CD4-positive, alpha-beta T cell treated with Interleukin-21 for 1 hour (primary cell): ENCODE measurements at places on chromosomes 16 and 17.
A peak's percentile ranks its signal among the peaks of the same experiment; 100 is the strongest.

DNA sequence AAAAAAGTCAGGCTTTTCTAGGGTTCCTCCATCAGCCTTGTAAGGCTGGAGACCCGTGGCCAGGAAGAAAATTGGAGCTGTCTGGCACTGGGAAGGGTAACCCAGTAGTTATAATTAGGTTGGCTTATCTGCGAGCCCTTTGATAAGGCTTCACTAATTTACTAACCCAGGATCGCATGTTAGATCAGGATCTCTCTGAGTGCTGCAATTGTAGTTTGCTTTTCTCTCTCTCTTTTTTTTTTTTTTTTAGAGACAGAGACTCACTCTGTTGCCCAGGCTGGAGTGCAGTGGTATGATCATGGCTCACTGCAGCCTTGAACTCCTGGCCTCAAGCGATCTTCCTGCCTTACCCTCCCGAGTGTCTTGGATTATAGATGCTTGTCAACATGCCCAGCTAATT, 17.0 kb downstream of the ABCC1 start:
- no peak for DNase-seq

GRCh38 chr16:84040823-84041820, 1.5 kb downstream of the SLC38A8 start:
- no peak for DNase-seq

GRCh38 chr16:54110016-54110981, 176.3 kb downstream of the IRX3 start:
- no peak for DNase-seq

- DNase-seq: peak; percentile 6
Observed at GRCh38 chr17:48995974-48996721, 1.0 kb upstream of the IGF2BP1 start.

DNA sequence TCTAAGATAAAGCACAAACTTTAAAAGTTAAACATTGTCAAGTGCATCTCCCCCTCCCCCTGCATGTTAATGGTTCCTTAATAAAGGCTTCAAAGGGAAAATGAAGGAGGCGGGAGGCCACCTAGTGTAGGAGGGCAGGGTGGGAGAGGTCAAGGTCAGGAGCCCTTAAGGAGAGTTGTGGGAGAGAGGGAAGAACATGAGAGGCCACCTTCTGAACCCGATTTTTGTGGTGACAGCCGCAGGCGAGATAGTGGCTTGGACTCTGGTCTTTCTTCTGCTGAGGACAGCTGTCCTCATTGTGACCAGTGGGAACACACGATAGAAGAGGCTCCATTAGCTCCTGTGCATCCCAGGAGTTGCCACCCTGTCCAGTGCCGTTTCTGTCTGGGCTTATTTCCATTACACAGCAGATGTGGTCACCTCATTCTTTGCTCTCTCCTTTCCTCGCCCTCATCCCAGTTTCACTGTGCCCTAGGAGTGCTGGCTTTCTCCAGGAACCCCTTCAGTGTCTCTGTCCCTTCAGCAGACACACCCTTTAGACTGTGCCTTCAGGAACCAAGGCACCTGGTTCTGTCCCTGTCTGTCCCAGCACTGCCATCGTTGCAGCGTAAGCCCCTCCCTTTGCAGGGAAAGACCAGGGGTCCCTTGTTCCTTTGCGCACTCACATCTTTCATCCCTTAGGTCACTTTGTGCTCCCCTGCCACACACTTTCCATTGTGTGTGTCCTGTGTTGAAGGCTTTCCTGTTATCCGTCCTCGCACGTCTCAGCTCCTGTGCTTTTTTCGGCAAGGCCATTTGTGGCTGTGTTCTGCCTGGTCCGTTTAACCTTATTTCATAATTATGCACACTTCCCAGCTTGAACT, 7.5 kb downstream of the SEC14L1 start:
- no peak for DNase-seq

- no peak for DNase-seq
Observed at GRCh38 chr16:55323637-55324271, at the start of gene IRX6. Gene IRX6 (plus strand): TSS chr16:55324203. CDS start chr16:55325092, 889 bp downstream.

DNA sequence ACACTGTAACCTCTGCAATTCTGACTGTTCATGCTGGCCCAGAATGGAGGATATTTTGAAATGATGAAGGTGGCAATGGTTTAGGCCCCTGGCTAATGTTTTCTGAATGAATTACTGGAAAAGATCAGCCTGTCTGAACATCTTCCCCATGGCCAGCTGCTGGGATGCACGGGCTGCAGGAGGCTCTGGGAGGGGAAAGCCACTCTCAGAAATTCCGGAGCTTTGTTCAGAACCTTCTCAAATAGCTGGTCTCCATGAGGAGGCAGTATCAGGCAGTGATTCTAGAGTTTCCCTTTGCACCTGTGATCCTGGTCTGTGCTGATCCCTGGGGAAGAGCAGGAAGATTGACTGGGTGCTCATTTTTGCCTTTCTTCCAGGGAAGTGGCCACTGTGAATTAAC, 5.0 kb downstream of the SLC6A2 start:
- no peak for DNase-seq

DNA sequence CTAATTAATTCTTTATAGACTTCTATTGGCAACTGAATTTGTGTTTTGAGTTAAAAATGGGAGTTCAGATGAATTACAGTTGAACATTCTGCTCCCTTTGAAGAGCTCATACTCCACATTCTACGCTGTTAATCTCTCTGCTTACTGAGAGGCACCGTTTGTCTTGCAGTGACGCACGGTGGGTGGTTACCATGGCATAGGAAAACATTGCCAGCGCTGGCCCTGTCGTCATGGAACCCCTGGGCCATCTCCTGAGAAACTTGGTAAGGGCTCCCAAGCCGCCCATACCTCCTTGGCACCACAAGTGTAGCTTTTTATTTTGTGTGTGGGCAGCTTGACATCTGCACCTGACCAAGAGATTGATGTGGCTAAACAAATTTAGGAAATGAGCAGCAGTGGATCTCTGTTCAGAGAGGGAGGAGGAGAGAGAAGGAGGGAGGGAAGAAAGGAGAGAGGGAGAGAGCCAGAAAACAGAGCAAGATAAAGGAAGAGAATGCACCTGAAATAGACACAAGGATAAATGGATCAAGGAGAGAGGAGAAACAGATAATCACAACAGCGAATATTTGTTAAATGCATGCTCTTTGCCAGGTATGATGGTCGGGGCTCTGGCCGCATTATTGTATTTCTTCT, 398.5 kb downstream of the HAPSTR1 start:
- no peak for DNase-seq

DNA sequence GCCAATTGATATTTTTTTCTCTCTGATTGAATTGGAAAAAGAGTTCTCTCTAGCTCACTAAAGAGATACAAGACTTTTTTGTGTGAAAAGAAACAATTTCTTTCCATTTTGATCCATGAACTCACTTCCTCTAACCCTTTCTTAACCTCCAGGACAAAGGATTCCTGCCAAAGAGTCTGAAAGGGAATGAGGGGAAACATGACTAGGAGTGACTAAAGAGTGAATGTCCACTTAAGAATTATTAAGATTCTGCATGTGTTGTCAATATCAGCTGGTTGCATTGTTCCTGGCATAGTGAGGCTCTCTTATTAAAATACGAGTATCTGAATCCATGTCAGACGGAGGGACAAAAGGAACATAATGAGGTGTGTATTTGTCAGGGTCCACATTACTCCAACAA, 344.7 kb downstream of the GRIN2A start:
- DNase-seq: no peak

DNA sequence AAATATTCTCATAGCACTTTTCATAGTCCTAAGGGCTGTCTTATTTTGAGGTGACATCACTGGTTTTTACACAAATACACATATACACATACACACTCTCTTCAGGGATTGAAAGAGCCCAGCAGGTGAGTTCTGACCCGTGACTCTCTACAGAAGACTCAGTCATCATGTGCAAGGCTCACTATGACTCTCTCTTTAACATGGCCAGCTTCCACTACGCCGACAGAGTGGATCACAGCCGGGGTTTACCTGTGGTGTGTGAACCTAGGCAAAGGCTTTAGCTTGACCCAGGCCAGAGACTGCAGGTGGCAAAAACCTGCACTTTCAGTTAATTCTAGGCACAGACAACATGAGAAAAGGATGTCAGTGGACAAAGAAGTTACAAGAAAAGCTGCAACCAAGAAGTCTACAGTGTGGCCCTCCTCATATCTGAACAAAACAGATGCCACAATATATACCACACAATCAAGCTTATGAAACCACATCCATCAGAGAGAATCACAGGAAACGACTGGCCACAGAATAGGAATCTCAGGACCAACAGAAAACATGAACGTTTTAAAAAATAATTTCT, 56.5 kb downstream of the CYTH1 start:
- DNase-seq: peak; percentile 54

DNA sequence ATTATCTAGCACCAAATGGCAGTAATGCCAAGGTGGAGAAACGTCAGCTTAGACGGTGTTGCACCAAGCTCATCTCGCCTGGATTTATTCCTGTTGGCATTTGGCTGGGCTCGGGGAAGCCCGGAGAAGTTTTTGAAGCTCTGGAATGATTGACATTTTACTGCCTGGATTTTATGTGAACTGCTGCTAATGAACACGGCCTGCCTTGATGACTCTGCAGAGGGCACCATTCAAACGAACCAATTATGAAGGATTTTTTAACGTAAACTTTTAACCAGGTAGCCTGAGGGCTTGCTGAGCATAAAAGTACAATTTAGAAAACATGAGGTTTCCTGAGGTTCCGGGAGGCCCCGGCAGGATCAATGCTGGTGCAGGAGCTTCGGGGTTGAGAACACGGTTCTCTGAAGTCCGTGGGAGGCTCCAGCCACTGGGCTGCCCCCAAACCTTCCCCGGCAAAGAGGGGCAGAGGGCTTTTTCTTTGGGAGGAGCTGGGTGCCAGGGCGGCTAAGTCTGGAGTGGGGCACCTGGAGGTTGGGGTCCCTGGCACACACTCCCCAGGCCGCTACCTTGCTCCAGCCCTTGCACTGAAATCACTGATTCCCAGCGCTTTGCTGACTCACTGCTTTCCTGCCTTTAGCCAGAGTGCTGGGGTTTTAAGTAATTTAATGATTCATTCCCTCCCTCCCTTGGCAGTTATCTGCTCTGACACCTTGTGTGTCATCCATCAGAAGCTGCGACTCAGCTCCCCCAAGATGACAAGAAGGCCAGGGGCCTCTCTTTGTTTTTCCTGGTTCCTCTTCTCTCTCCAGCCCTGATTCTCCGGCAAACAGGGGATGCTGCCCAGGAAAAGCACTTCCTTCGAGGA, 161.2 kb upstream of the IRX3 start:
- DNase-seq: no peak

GRCh38 chr17:51951741-51952140, 206.8 kb downstream of the CA10 start:
- DNase-seq: no peak

DNA sequence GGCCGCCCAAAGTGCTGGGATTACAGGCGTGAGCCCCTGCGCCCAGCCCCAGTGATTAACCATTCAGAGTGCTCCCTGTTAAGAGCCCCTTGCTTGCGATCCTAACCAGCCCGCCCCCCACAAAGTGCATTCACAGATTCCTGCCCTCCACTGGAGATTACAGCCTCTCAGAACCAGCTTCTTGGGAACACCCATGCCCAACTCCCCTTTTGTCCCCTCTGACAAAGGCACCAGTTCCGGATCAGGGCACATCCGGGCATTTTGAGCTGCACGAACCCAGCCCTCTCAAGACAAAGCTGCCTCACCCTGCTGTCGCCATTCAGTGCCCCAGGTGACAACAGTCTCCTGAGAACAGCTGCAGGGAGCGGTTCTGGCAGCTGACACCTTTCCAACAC, 848 bp upstream of the KRT19 start:
- no peak for DNase-seq

GRCh38 chr17:21072745-21073197, 30.0 kb upstream of the USP22 start:
- DNase-seq: no peak

GRCh38 chr17:77701996-77702395, 256.5 kb upstream of the TNRC6C start:
- DNase-seq: no peak

DNA sequence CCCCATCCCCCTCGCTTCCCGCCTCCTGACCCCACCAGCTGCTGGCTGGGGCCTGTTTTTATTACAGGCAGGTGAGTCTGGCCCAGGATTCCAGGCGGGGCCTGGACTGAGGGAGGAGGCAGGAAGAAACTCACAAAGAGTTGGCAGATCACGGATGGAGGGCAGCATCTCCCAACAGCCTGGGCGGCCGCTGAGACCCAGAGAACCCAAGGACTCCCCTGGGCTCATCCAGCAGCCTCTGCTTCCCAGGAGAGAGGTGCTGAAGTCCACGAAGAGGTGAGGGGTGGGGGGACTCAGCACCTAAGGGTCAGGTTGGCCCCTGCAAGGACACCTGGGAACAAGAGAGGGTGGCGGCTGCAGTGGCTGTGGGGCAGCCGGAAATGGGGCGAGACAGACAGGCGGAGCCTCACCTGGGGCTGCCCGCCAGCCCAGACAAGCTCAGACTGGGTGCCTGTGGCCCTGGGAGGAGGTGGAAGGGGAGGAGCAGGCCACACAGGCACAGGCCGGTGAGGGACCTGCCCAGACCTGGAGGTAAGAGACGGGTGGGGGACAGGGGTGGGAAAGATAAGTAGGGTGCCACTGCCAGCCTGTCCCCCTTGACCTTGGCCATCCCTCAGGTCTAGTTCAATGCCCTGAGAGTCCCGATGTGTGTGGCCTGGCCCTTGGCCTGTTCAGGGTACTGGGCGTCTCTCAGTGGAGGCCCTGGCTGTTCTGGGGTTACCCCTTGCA, 8.7 kb upstream of the ADGRG1 start:
- no peak for DNase-seq

GRCh38 chr16:89808475-89808874, 8.0 kb downstream of the FANCA start:
- DNase-seq: no peak

DNA sequence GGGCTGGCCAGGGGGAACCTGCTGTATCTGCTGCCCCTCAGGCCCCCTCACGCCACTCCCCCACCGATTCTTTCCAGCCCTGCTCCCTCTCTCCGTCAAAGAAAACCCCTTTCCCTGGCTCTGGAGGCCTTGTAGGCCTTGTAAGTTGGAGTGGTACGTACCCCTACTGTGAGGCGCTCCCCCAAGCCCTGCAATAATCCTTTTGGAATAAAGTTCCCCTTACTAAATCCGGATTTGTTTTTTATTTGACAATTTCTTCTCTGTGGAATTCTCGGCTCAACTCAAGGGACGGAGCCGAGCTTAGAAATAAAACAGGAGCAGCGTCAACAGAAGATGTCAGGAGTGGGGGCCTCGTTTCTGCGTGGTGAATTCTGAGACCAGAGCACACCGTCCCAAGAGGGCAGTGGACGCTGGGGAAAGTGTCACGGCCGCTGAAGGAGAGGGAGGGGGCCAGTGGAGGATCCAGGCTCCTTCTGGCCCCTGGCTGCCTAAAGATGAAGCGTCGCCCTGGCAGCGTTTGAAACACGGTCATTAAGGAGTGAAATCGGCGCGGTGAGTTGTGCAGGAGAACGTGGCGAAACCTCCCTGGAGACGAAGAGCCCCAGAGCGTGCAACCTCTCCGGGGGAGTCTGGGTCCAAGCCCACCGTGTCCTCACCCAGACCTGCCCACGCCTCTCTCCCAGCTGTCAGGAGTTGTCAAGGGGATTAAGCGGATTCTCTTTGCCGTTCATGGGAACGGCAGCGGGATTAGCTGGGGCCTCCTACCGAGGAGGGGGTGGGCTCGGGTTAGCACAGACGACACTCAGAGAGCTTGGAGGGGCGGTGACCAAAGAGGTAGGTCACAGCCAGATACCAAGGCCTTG, 47.0 kb downstream of the SLC7A5 start:
- no peak for DNase-seq

- no peak for DNase-seq
Observed at GRCh38 chr16:28607116-28607623, 2.7 kb downstream of the SULT1A1 start.
